ENCODE measurements at places on chromosomes 12 and 14.

DNA sequence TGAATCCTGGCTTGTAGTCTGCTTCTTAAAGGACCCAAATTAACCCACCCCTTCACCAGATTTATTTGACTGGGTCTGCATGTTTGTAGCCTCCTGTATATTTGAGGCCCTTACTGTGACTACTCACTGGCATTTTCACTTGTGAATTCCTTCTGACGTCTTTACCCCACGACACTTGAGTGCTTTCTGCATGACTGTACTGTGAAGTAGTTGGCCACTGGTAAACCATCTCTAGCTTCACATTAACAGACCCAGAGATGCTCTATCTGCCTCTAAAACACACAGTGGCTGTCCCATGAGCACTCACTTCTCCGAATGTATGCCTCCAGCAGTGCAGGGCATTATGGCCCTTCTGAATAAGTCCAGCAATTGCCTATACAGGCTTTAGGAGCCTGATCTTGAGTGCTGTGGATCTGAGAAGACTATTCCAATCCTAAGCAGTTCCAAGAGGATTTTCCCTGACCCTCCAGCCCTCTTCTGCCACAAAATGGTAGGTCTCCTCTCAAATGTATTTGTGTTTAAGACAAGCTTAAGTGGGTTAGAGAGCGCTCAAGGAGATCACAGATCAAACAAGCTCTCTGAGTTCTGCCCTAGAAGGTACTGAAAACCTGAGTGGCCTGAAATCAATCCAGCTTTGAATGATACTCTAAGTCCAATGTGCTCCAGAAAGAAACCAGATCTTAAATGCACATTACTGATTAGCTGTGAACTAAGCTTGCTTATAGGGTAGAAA, 534.7 kb downstream of the RPS29 start:
- no peak for DNase-seq

- peak; percentile 41 for DNase-seq
Observed at GRCh38 chr12:113961921-113962710, 4.0 kb downstream of the RBM19 start.

- DNase-seq = no peak
Observed at GRCh38 chr14:77809011-77809410, 9.1 kb downstream of the ADCK1 start.

DNA sequence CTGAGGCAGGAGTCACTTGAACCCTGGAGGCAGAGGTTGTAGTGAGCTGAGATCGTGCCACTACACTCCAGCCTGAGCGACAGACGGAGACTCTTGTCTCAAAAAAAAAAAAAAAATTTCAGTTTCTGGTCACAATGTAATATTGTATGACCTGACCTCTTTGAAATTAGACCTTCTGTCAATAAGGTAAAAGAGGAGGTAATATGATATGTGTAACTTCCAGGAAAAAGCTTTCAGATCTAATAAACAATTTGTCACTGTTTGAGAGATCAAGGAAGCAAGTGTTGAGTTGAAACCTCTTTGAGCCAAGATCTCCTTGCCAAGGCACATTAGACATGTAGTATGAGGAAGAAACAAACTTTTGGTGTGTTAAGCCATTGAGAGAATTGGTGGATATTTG, 101.7 kb upstream of the ATF7IP start:
- no peak for DNase-seq

- DNase-seq = peak; percentile 50
Observed at GRCh38 chr12:89494411-89495231, 30.0 kb downstream of the GALNT4 start.

- DNase-seq = no peak
Observed at GRCh38 chr14:106802413-106803364, 1276.3 kb downstream of the TMEM121 start.

DNA sequence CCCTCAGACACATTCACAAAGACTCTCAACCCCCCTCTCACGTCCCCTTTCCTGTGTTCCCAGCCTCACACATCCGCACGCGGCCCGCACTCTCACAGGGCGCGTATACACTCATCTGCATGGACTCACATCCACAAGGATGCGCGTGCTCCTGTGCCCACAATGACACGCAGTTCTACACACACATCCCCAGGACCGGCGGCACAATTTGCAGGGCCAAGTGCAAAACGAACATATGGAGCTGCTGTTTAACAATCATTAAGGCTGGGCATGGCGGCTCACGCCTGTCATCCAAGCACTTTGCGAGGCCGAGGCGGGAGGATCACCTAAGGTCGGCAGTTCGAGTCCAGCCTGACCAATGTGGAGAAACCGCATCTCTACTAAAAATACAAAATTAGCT, 36.4 kb upstream of the EML1 start:
- DNase-seq = no peak

GRCh38 chr12:60335745-60336144, 739.9 kb downstream of the SLC16A7 start:
- no peak for DNase-seq

- no peak for DNase-seq
Observed at GRCh38 chr14:81686512-81686911, 152.9 kb upstream of the SEL1L start.

- no peak for DNase-seq
Observed at GRCh38 chr12:95730457-95730856, 60.1 kb downstream of the NTN4 start.

DNA sequence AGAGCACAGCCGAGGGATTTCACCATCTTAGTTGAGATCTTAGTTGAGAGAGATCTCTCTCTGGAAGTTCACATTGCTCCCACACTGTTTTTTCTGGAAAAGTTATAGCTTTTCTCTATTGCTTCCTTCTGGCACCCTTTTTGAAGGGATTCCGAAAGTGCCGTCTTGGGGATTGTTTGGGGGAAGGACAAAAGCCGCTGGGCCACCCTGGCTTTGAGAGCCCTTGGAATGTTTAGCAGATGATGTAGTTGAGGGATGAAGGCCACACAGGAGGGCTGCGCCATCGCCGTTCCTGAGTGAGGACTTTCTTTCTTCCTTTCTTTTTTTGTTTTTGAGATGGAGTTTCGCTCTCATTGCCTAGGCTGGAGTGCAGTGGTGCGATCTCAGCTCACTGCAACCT, 17.7 kb downstream of the PLEKHG3 start:
- no peak for DNase-seq

DNA sequence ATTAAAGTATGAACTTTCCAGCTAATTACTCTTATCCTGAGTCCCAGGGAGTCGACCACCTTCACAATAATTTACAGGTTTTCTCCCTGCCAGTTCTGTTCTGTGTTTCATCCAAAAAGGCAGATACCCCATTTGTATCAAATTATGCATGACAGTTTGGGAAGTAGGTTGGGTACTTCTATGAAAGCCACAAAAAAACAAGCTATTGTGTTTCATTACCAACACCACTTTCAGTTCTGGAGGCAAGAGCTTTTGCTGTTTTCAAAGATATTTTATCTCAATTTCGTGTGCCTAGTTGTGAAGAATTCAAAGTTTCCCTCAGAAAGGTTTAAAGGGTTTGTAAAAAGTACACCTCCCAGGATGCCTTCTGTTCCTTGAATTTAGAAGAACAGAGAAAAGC, 557.4 kb downstream of the FLRT2 start:
- no peak for DNase-seq

- no peak for DNase-seq
Observed at GRCh38 chr14:93941293-93941910, 14.3 kb downstream of the FAM181A start.

- no peak for DNase-seq
Observed at GRCh38 chr12:110782094-110782493, 39.4 kb upstream of the PPP1CC start.

GRCh38 chr14:100602621-100603230, 15.5 kb upstream of the BEGAIN start:
- DNase-seq = peak; percentile 2

GRCh38 chr12:95788637-95789036, 1.9 kb downstream of the NTN4 start:
- no peak for DNase-seq

DNA sequence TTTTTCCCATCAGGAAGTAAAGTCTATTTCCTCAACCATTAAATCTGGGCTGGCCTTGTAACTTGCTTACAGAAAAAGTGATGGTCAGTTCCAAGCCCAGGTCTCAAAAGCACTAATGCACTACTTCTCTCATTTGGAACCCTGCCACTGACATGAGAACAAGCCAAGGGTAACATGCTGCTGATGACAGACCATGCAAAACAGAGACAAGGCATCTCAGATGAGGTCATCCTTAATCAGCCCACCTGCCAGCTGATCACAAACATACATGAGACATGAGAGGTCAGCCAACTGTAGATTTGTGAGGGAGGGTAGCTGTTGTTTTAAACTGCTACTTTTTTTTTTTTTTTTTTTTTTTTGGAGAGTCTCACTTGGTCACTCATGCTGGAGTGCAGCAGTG, 16.2 kb downstream of the TWF1 start:
- no peak for DNase-seq

DNA sequence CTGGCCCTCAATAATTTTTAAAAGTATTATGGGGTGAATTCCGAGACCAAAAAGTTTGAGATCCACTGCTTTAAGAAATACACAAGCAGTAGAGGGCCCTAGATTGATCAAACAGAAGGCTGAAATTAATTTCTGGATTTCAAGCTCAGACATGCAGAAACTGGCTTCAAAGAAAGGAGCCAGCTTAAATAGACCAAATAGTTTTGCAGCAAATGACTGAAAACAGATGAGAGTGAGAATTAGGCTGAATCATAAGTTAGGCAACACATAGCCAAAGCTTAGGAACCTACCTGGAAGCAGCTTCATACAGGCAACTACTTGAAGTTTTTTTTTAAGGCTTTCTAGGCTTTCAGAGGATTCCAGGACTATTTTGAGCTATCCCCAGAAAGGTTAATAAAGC, 12.4 kb downstream of the ATF7 start:
- no peak for DNase-seq

DNA sequence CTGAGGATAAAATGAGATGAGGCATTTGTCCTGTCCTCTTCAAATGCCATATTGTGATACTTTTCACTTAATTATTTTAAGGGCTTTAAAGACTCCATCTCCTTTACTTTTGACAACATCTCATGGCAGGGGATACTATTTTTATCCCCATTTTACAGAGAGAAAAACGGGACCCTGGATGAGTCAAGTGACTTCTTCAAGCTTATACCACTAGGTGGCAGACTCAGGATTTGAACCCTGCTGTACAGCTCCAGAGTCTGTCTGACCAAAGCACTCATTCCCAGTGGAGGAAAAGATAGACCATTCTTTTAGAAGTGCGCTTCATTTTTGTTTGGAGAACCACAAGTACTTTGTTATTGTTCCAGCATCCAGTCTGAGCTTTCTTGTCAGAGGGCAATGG, 1.7 kb upstream of the SMOC1 start:
- DNase-seq = no peak

GRCh38 chr12:51893786-51894185, 5.9 kb downstream of the ANKRD33 start:
- no peak for DNase-seq

DNA sequence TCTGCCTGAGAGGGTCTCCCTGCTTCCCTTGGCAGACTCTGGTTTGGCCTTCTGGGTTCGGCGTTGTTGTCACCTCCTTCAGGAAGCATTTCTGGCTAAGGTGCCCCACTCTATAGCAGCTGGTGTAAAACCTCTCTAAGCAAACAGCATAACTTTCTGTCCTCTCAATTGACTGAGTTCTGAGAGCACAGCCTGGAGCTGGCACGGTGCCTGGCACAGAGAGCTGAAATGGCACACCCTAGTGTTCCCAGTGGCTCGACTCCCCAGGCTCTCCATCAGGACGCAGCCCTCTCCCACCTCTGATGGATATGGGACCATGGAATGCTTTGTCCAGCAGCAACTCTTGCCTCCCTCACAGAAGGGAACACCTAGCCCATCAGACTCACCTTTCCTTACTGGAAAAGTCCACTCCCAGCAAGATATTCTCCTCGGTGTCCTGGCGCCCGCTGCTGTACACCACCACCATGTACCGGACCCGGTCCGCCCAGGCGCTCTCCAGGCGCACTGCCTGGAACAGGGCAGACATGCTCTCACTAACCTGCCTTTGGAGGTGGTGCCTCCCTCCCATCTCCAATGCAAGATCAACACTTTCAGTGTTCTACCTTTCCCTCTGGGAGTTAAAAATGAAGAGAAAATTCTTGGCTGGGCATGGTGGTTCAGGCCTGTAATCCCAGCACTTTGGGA, 40.6 kb downstream of the SSH1 start:
- DNase-seq = no peak

DNA sequence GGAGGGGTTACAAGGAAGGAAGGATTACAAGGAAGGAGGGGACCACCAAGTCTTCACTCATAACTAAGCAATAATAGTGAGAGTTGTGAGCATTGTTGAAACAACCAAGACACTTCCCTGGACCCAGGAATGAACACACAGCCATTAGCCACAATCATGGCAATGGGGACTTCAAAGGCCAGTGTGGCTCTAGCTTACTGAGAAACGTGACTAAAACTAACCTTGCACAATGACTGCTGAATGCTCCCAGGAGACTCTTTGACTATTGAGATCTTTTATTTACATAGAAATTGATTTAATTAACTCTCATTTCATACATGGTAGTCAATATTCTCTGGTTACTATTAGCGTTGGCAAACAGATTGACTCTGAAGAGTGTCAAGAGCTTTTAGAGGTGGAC, 263.0 kb upstream of the SOX5 start:
- DNase-seq = no peak

- no peak for DNase-seq
Observed at GRCh38 chr14:69044965-69045555, 66.0 kb upstream of the ACTN1 start.

GRCh38 chr14:92496191-92496857, 17.3 kb upstream of the RIN3 start:
- DNase-seq = no peak

GRCh38 chr14:23539248-23540140, 12.1 kb downstream of the ZFHX2 start:
- no peak for DNase-seq

- DNase-seq = no peak
Observed at GRCh38 chr12:27094726-27095125, 12.3 kb upstream of the C12orf71 start.

DNA sequence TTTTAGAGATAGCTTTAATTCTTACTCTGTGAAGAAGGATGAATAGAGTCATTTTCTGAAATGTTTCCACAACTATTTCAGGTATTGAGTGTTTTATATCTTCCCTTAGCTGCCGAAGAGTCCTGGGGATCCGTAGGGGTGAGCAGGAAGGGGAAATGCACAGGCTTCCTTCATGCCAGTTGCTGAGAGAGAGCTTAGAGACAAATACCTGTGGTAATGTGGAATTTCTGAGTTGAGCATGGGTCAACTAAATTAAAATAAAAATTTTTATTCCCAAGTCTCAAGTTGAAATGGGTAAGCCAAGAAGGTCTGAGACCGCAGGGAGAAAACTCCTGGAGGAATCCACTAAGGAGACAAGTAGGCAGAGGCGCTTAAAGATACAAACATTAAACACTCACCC, 185.7 kb downstream of the DAD1 start:
- DNase-seq = no peak

Data from activated CD4-positive, CD25-positive, alpha-beta regulatory T cell treated with anti-CD3 and anti-CD28 coated beads, Interleukin-2, amount 50 U/mL, for 72 hours (primary cell).